ENCODE measurements at places on chromosomes 7 and 10.

DNA sequence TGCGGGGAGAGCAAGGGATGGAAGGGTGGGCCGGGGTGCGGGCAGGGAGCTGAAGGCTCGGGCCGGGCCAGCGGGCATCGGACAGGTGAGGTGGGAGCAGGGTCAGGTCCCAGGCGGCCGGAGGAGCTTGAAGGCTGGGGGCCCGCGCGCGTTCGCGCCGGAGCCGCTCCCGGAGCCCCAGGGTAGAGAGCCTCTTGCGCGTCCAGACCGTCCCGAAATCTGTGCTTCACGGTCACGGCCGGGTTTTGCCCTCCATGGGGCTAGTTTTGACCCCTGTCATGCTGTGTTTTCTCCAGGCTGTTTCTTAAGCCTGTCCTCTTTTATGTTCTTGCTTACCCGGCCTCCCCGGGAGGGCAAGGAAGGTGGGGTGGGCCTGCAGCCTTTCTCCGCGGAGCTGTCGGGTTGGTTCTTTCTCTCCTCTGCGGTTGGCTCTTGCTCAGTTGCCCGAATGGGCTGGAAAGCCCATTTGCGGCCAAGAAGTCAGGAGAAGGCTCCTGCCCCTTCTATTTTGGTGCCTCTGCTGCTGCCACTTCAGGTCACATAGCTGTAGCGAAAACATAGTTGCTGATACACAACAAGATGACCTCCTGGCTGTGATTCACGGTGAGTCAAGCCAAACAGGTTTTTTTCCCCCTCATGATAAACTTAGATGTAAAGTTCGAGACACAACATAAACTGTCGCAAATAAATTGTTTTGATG, 650 bp downstream of the UBE2D1 start:
- DNase-seq = no peak

- no peak for DNase-seq
Measured at GRCh38 chr10:75404815-75405597, 3.4 kb upstream of the ZNF503 start.

- DNase-seq = no peak
Measured at GRCh38 chr10:131092386-131092785, 219.1 kb downstream of the TCERG1L start.

- no peak for DNase-seq
Measured at GRCh38 chr7:64947252-64948000, 43.4 kb downstream of the ZNF117 start.

DNA sequence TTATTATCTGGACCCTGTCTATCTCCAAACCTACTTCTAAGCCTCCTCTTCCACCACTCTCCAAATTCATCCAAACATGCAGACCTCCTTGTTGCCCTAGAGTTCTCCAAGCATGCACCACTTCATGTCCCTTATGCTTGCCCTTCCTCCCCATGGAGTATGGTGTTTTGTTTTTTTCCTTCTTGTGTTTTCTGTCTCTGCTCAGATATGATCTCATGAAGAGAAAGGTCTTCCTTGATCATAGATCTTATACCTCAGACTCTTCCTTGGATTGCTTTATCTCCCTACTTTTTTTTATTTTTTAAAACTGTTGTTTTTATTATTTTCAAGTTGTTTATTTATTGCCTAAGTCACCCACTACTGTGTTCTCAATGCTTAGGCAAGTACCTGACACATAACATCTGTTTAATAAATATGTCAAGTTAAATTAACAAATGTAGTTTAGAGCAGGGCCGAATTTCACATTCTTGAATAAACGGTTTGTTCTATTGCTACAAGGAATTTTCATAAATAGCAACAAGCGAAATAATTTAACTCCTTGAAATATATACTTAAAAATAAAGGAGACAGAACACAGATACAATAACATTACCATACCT, 84.5 kb downstream of the HGF start:
- no peak for DNase-seq

DNA sequence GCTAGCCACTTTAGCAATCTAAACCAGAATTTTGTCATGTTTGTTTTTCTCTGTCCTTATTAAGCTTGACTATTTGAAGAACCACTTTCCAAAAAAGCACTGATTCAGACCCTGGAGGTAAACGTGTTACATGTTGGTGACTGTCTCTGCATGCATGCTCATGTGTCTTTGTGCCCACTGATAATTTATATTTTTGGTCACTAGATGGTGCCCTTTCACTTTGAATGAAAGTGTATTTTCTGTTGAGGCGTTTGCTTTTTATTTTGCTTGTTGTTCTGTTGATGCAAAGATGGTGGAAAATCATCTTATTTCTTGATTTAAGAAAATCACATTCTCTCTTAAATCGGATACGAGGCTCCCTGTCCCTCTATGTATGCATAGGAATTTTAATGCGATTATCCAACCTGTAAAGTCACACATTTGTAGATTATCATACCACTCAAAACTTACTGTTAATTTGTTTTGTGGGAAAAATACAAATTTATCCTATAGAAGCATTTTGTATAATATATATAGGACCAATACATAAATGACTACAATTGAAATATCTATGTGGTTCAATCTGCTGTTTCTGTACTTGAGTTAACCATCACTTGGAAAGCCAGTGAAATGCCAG, 269.3 kb downstream of the BICC1 start:
- no peak for DNase-seq

- DNase-seq = no peak
Measured at GRCh38 chr7:27943241-27943640, 203.3 kb downstream of the TAX1BP1 start.

DNA sequence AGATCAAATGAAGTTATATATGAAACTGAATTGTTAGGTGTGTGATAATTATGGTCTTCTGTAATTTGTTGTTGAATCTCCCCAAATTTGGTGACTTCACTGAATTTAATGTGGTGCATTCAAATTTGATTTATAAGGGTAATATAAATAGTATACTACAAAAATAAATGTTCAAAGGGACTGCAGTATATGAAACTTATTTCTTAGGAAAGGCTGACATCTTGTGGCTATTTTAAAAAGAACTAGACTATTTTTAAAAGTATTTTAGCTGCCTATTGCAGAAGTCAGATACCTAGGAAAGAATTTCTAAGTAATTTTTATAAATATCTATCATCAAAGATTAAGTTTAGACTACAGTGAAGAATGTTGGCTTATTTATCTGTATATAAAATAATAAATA, 36.6 kb downstream of the ATRNL1 start:
- DNase-seq = no peak

DNA sequence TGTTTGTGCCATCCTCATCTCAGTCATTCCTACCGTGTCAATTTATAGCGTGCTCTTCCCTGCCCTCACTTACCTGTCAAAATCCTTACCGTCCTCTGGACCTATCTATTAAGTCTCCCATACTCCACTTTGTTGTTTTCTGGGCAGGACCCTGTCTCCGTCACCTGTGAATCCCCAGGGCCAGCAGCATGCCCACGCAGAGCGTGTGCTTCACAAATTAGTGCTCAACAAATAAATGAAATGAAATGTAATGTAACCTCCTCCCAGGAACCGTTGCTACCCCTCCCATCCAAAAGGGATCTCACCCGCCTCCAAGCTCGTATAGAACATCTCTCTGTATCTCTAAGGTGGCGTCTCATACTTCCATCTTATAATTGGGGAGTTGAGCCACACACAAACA, 589.9 kb upstream of the MGMT start:
- no peak for DNase-seq

DNA sequence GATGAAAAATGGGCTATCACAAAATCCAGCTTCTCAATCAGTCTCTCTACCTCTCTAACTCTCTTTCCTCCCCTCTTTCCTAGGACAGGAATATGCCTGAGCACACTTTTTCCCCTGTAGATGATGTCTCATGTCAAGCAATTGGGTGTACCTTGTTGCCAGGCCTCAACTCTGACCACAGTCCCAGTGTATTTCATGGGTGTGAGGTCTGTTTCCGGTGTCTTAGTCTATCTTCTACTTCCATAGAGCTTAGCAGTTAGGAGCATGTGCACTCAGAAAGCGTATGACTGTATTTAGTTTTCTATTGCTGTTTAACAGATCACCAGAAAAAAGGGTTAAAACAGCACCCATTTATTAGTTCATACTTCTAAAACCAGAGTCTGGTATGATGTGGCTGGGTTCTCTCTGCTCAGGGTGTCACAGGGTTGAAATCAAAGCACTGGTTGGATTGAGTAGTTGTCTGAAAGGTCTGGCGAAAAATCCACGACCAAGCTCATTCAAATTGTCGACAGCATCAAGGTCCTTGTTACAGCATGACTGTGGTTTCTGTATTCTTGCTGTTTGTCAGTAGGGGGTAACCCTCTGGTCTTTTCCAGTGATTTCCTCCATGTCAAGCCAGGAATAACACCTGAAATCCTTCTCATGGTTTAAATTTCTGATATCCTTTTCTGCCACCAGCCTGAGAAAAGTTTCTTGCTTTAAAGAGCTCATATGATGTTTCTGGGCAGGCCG, 130.0 kb downstream of the THSD7A start:
- no peak for DNase-seq

- DNase-seq = no peak
Measured at GRCh38 chr7:18038382-18038781, 10.7 kb upstream of the PRPS1L1 start.

DNA sequence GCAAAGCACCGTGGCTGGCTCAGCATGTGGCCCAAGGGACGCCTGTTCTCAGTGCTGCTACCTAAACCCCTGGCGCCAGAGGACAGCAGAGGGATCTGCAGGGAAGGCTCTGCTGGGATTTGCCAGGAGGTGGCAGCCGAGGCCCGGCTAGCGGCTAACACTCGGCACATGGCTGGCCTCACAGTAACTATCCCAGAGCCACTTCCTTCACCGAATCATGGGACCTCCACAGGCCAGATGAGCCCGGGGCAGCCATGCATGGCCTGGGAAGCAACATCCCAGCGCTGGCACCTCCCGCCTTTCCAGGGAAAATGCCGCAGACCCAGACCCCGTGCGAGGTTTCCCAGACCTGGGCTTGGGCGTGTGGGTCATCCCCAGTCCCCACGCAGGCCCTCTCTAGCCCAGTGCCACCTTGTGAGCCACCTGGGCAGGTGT, 36.4 kb downstream of the DPYSL4 start:
- no peak for DNase-seq

- no peak for DNase-seq
Measured at GRCh38 chr10:49629431-49629881, 15.6 kb downstream of the CHAT start.

- no peak for DNase-seq
Measured at GRCh38 chr7:128188396-128189230, 52.5 kb upstream of the LEP start.

DNA sequence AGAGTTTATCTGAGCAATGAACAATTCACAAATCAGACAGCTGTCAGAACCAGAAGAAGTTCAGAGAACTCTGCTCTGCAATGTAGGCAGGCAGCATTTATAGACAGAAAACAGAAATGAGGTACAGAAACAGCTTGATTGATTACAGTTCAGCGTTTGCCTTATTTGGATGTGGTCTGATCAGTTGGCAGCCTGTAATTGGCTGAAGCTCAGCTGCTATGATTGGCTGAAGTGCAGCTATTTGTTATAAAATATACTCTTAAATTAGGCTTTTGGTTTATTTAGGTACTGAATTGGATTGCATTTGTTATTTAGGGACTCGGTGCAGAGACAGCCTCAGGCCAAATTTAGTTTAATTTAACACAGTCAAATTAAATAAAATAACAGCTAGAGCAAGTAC, 85.8 kb upstream of the JAZF1 start:
- no peak for DNase-seq

GRCh38 chr10:118978316-118978997, 51.1 kb upstream of the NANOS1 start:
- no peak for DNase-seq

DNA sequence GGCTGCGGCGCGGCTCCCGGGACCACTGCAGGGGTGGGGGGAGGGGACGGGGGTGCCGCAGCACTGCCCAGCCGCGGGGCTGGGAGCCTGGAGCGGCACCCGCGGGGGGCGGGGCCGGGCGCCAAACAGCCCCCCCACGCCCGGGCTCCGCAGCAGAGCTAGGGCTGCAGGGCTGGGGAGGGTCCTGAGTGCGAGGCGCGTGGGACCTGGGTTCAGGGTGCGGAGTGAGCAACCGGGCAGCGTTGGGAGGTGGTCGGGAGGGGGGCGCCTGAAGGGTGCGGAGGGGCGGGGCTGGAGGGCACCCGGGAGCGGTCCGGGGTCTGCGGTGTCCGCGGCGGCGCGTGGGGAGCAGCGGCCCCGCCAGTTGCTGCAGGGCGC, 528 bp downstream of the CAMK2G start:
- no peak for DNase-seq

DNA sequence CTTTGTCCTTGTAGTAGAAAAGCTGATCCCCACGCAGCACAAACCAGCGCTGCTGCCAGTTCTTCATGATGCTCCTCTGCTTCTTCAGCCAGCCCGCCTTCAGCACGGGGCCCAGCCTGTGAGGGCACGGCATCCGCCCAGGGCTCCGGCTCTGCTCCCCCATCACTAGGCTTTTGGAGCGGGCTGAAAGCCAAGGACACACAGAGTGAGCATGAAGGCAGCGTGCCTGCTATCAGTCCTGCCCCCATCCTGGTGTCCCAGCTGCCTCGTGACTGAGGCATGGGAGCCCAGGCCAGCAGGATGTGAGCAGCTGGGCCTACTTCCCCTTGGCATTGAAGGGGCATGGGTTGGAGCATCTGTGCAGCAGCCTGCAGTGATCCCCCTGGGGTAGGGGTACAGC, 21.9 kb downstream of the ARHGAP22 start:
- DNase-seq = no peak

GRCh38 chr7:2222516-2222915, 10.2 kb downstream of the MAD1L1 start:
- DNase-seq = no peak

DNA sequence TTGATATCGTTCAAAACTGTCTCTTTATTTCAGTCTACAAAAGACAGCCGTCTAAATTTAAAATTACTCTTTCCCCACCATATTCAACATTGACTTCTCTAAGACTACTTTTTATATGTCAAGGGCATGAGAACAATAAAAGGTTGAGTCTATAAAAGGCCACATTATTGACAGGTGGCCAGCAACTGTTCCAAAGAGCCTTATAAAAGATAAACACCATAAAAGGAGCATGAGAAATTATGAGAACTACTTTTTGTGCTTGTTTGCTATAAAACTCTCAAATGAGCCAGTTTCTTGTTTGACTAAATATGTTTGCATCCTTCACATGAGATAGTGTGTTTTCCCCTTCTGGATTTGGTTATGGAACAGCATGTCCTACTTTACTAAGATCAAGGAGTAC, 189.2 kb downstream of the THSD7A start:
- no peak for DNase-seq

DNA sequence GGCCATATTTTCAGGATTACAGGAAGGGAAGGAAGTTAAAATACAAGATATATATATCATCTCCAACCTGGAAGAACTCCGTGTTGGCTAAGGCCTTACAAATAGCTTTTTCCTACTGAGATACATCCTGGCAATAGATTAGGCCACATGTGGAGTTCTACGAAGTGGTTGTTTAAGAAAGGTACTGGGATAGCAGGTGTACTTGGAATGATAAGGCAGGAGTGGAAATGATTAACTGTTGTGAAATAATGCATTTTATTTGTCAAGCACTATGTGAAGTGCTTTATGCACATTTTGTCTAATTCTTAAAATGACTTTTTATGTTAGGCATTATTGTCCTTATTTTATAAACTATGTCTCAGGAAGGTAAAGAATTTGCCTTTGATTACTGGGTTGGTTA, 18.9 kb upstream of the SMIM30 start:
- no peak for DNase-seq
